Activated CD8-positive, alpha-beta T cell treated with anti-CD3 and anti-CD28 coated beads for 36 hours (primary cell): ENCODE measurements at places on chromosomes 3 and 15. TPM values are rescaled to one million over a fixed set of nuclear protein-coding genes. Genes with fewer than 3 reads are reported as not detected.

DNA sequence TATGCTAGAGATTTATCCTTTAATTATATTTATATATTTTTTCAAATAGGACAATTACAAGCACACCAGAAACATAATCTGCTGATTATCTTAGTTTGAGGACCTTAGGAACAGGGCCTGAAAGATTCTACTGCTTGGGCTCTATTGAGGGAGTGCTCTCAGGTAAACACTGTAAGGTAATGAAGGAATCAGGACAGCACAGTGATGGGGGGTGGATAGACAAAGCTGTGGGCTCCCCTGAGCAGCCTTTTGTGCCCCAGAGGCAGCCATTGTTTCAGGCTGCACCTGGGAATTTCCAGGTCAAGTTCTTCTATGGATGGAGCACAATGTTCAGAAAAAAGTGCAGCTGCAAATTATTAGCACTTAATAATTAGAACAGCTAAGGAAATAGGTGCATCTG is 848.0 kb upstream of the CADM2 start:
- no peak for DNase-seq

GRCh38 chr3:101414121-101414520 is 93.7 kb upstream of the IMPG2 start:
- DNase-seq, result no peak

DNA sequence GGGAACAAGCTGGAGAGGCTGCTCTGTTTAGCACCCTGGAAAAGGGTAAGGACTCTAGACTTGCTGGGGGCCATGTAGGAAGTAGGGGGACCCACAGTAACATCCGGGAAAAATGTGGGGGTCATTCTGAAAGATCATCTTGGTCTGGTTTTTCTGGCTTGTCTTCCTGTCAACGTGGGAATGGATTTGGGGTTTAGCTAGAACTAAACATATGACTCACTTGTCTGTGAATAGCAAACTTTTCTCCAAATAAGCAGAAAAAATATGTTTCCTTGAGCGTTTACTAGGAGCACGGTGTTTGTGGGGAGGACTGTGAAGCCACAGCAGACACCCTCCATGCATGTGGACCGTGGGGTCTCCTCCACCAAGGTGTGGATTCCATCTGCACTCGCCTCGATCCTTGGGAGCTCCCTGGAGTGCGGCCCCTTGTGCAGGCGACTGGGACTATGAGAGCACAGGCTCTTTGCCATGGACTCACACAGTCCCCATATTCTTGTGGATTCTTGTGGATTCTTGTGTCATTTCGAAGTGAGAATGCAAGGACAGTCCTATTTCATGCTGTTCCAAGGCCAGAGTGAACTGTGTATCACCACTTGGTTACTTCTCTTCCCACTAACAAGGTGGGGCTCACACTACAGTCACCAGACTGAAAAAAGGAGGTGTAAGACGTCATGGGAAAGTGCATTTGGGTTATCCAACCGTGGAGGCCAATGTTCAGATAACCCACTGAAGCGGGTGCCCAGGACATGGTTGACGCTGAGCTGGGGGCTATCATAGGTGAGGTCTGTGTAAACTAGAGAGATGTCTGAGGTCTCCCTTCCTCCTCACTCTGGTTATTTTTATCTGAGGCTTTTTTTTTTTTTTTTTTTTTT is 25.5 kb downstream of the PGPEP1L start:
- DNase-seq, result no peak

DNA sequence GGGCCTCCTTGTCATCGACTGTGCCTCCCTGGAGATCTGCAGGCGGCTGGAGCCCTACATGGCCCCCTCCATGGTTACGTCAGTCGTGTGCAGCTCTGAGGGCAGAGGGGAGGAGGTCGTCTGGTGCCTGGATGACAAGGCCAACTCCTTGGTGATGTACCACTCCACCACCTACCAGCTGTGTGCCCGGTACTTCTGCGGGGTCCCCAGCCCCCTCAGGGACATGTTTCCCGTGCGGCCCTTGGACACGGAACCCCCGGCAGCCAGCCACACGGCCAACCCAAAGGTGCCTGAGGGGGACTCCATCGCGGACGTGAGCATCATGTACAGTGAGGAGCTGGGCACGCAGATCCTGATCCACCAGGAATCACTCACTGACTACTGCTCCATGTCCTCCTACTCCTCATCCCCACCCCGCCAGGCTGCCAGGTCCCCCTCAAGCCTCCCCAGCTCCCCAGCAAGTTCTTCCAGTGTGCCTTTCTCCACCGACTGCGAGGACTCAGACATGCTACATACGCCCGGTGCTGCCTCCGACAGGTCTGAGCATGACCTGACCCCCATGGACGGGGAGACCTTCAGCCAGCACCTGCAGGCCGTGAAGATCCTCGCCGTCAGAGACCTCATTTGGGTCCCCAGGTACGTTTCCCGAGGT is 146.5 kb downstream of the LRRK1 start:
- no peak for DNase-seq

DNA sequence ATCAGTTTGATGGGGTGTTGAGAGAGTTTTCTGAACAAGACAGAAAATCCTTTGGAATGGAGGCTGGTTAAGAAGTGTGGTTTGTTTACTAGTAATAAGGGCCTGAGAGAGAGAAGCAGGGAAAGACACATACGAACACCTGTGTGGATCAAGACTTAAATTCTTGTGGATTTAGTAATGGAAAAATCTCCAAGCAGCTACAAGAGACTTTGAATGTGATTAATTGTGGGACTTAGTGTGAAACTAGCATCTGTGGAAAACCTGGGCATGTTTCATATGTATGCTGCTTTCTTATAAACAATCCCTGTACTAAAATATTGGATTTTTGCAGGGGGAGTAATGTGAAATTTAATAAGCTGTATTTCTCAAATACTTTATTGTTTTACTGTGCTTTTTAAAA is 399.1 kb downstream of the SI start:
- DNase-seq, result no peak

DNA sequence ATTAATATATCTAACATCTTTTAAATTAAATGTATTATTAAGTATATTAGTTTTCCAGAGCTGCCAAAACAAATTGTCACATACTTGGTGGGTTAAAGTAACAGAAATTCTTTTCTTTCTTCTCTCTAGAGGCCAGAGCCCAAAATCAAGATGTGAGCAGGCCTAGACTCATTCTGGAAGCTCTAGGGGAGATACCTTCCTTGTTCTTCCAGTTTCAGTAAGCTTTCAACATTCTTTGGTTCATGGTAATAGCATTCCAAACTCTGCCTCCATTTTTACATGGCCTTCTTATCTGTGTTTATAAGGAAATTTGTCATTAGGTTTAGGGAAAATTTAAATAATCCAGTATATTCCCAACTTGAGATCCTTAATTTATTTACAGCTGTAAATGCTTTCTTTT is 1054.6 kb upstream of the GBE1 start:
- DNase-seq, result no peak

GRCh38 chr3:54536450-54536849 is 391.4 kb downstream of the LRTM1 start:
- no peak for DNase-seq

DNA sequence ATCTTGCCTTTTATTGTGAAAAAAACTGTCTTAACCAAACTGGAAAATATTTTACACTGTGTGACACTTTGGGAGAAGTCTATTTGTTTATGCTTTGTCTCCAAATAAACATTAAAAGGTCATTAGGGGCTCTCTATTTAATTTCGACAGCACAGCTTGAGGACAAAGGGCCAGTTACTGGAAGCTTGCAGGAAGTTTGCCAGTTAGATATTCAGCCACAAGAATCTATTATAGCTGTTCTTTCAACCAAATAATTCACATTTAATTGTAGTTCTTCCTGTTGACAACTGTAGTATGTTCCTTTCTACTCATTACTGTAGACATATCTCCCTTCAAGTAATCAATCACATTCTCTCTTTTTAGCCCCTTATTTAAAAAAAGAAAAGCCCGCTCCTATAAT is 6.1 kb downstream of the CP start:
- no peak for DNase-seq

DNA sequence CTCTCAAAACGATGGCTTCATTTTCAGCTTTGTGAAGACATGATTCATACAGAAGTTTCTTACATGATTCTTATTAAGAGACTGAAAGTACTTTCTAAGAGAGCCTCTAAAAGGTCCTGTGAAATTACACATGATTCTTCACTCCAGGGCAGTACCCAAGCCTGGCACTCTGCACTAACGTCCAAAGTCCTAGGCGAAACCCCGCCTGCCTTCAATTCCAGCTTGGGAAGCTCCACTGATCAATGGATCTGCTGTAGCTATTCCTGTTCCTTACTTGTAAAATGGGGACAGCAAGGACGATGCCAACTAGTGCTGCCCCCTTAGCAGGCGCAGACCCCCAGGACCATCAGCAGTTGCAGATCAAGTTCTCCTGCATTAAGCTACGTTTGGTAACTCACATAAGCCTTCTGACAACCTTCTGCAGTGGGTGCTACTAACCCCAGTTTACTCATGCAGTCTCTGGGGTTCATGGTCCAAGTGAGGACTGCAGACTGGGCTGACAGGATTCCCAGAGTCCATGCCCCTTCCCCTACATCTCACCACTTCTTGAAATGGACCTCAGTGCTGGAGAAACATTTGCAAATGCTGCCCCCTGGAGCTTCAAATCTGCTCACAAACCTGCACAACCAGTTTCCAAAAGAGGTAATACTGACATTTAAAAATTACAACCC is 10.6 kb downstream of the CHCHD4 start:
- DNase-seq, result no peak

GRCh38 chr15:89852342-89852995 is 37.8 kb upstream of the ANPEP start:
- DNase-seq, result no peak

DNA sequence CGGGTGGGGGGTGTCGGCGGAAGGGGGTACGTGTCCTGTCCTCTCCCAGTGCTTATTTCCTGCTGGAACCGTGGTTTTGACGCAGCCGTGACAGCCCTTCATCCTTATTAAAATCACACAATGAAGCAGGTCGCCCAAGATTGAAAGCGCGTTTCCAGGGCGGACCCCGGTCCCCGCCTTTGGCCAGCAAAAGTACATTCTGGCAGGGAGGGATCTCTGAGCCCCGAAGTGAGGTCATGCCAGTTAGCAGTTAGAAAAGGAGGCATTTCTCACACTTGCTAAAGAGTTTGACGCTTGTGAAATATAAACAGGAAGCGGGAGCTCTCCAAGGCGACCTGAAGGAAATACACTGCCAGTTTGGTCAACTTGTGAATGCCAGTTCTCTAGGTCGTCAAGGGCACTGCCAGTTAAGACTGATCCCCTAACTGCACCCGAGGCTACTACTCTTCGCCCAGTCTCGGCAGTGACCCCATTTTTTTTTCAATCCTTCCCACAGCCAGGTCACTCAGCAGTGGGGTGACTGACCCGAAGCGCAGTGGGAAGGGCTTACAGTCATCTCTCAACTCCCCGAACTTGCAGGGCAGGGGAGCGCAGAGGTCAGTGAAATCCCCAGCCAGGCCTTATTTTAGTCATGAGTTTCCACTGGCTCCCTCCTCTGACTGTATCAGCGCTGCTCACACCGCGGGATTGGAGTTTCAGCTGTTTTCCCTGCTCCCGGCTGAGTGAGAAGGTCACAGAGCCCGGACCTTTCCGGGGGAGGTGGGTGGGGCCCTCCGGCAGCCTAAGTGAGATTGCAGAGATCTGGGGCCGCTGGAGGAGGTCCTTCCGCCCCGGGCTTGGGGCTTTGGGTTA is 2.0 kb upstream of the BHLHE40 start:
- DNase-seq, result peak; percentile 92

DNA sequence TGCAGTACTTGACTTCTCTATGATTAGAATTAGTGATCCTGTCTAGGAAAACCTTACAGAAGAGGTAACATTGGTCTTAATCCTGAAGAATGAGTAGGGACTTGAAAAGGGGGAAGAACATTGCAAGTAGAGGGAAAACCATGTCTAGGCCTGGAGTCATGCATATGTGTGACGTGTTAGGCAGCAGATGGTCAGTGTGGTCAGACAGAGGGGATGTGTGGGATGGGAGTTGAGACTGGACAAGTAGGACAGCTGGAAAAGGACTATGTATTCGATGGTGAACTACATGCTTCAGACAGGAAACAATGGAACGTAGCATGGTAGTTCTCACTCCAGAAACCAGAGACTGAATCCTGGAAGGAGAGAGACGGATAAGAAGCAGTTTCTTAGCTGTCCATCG is 235.6 kb upstream of the LRTM1 start:
- no peak for DNase-seq

DNA sequence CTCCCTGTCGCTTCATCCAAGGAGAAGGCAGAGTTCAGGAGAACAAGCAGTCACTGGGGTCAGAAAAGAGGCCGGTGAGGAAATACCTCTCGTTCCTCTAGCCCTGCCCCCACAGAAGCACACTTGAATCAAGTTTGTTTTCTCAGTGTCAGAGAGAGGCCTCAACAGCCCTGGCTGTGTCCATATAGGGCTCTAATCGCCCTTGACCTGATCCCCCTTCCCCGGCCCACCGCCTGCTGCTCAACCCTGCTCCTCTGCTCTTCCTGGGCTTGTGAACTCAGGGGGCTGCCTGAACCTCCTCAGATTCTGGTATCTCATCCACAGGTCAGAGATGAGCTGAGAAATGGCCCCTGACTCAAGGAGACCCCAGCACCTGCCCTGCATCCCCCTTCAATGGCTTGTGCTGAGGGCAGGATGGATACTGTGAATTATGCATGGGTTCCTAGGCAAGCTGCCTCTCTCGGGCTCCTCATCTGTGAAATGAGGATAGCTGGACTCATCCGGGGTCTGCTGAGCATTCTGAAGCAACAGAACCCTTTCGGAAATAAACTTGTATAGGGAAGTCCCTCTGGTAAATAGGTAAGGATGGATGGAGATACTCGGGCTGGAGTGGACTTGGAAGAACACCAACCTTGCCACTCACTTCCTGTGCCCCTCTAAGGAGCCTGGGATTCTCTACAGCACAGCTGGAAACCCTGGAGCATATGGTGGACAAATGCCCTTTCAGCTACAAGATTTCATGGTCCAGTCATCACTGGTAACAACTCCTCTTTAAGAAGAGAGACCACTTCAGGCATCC is 147.5 kb downstream of the STT3B start:
- no peak for DNase-seq

GRCh38 chr3:55436644-55437043 is 50.5 kb downstream of the WNT5A start:
- DNase-seq, result no peak

- no peak for DNase-seq
Observed at GRCh38 chr3:114380233-114380651, 86.4 kb downstream of the TIGIT start.

DNA sequence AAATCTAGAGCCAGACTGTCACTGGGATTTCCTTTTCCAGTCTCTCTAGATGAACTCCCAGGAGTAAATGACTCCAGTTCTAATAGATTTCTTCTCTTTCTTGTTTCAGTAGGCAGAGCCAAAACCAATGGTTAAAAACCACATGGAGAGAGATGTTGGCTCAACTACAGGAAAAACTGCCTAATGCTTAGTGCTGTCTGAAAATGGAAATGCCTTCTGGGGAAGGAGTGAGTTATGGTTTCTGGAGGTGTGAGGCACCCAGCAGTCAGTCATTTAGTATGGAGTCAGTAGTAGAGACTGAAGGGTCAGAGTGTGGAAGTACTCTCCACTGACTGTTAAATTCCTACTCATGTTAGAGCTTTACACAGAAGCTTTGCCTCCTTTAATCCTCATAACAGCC is 136.7 kb downstream of the CCNL1 start:
- DNase-seq, result no peak

DPP8 gene
- total RNA-seq, result 32.6 TPM

APBA2 gene
- 30.8 TPM for total RNA-seq

ACAD11 gene
- 22.3 TPM for total RNA-seq

NR2E3 gene
- not detected for total RNA-seq

CHRM5 gene
- not detected for total RNA-seq

PCLAF gene
- 135 TPM for total RNA-seq

TMEM39A gene
- total RNA-seq, result 26.0 TPM
